Cerebellar nuclear complex (tissue), 1 donor: ENCODE measurements at places on chromosomes 2 and 18.

DNA sequence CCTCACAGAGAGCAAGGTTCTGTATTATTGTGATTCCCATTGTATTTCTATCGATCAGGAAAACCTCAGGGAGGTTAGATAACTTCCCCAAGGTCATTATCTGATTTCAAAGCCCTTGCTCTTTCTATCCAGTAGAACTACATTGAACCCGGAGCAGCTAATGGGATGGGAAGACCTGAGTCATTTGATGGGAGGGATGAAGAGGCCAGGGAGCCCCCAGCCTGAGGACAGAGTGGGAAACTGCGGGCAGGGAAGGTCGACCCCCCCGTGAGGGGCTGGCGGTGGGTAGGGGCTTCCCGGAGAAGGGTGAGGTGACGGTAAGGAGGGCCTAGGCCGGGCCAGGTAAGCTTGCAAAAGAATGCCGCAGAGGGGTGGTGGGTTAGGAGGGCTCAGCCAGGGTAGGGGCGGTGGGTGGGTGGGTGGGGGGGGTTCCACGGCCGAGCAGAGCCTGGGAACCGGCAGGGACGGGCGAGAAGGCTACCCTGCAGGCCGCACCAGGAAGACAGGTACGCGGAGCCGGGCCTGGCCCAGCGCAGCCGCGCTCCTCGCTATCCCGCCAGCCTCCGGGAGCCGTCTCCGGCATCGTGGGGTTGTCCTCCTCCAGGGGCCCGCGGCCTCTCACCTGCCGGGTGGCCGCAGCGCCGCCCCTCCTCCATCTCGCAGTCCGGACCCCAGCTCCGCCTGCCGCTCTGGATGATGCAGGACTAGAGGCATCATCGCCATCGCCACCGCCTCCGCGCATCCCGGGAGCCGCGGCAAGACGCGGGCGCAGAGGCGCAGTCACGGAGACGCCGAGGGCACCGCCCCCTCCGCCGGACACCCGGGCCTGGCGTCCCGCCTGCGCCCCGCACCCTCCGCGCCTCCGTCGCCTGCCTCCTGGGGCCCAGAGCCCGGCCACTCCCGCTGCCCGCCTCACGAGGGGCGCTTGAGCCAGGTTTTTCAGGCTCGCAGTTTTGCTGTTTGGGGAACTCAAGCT lies at the start of gene GPR75:
TSS of gene GPR75 (minus strand) at position 762 of the 976 bp plus-strand sequence. CDS start 5,211 bp downstream, outside the sequence.
- no peak for DNase-seq

DNA sequence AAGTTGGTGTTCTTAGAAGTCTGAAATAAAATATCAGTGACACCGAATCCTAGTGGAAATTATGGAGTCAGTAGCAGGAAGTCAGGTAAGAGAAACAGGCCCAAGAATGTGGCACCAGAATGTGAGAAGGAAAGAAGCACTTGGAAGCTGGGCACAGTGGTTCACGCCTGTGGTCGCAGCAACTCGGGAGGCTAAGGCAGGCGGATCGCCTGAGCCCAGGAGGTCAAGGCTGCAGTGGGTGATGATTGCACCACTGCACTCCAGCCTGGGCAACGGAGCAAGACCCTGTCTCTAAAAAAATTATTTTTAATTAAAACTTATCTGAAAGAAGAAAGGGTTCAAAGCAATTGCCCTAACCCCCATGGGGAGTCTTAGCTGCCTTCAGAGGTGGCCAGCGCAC lies 268.3 kb upstream of the SALL3 start:
- no peak for DNase-seq

- no peak for DNase-seq
These were observed 48.1 kb upstream of the RAPH1 start for GRCh38 chr2:203583084-203583695.

GRCh38 chr18:74796841-74797576 lies 199.3 kb downstream of the ZNF407 start:
- no peak for DNase-seq

DNA sequence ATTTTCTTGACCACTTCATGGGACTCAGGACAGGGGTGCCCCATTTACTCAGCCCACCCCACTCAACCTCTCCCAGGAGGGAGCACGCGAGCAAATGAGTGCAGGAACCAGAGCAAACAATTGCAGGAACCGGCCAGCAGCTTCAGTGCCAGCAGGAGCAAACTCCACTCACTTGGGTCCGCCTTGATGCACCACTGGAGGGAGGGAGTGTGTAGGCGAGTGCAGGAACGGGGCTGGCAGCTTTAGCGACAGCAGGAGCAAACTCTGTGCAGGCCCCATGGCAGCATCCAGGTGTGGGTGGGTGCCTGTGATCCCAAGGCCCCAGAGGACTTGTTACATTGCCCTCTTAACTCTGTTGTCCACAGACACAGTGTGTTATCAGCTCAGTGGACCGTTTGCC lies 1667.3 kb upstream of the CELF4 start:
- no peak for DNase-seq

- no peak for DNase-seq
These were observed 31.0 kb downstream of the VAPA start for GRCh38 chr18:9944805-9945204.

- no peak for DNase-seq
These were observed 604.2 kb downstream of the XIRP2 start for GRCh38 chr2:167492486-167492885.

DNA sequence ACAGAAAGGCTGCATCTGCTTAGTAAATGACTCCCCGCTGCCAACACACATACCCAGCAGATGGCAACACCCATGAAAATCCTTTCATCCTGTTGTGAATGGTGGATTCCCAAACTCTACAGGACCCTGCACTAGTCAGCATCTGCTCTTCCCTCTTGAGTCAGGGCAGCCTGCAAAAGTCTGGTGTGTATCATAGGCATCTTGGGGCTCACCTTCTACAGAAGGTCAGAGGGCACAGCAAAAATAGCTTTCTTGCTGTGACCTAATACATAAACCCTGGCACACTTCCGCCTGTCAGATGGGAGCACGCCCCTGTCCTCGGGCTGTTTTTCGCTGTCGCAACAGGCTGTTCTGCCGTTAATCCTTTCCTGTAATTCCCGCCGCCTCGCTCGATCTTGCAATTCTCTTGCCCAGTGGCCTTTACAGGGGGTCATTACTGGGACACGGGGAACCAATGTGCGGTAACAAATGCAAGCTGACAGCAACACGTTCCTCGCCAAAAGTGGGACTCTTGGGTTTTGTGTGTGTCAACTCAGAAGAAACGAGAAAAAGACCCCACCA lies 19.9 kb upstream of the SCYGR1 start:
- no peak for DNase-seq

GRCh38 chr2:85188852-85189251 lies 55.7 kb downstream of the TCF7L1 start:
- DNase-seq: no peak

DNA sequence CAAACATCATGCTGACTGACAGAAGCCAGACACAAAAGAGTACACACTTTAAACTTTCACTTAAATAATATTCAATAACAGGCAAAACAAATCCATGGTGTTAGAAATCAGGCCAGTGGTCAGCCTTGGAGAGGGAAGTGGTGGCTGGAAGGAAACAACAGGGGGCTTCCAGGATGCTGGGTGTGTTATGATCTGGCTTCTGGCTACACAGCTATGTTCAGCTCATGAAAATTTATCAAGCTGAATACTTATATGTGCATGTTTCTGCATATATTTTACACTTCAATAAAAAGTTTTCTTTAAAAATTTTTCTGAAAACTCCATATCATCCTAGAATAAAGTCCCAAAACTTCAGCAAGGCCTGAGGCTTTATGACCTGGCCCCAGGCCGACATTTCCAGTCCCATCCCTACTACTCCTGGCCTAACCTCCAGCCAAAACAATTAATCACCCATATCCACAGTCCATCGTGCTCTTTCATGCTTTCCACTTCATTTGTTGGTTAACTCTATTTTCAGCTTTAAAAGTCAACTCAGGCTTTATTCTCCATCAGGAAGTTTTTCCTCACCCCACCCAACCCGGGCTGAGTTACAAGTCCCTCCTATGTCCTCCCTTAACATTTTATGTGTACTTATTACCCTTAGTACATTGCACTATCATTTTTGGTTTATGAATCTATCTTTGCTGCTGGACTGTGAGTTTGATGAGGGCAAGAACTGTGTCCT lies 27.9 kb upstream of the SPTBN1 start:
- DNase-seq: no peak

DNA sequence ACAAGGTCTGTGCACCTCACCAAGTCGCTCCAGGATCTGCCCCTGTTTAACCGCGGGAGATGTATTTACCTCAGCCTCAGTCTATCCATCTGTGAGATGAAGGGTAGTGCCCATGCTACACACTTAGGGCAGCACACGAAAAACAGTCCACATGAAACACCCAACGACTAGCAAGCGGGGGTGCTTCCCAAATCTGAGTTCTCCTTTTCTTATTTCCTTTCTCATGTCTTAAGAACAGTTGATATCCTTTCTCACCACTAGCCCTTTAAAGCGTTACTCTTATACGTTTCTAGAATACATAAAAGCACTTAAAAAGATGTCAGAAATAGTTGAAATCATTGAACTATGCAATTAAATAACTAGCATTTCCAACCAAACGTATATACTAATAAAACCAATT lies 207.3 kb upstream of the PXDN start:
- DNase-seq: no peak

- no peak for DNase-seq
These were observed 354.3 kb upstream of the ID2 start for GRCh38 chr2:8327371-8328100.

DNA sequence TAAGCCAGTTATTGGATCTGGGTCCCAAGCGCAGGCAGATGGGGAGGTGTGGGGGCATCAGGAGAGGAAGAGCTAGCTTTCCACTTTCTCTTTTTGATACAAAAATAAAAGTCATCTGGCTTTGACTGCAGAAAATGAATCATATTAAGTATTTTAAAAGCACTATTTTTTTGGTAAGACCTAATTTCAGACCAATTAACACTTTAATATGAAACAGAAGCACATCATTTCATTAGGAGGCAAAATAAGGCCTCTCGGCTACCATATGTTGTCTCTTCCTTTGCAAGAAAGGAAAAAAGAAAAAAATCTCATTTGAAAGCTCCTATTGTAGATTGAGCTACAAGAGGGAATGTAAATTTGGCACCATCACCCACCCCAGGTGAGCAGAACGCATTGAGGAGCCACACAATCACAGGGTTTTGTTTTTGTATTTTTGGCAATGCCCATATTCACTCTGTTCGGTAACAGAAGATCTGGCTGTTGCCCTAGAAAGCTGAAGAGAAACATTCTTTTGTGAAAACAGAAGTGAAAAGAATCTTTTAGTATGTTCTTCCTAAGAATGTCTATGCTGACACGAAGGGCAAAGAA lies 390.7 kb upstream of the ETAA1 start:
- no peak for DNase-seq

DNA sequence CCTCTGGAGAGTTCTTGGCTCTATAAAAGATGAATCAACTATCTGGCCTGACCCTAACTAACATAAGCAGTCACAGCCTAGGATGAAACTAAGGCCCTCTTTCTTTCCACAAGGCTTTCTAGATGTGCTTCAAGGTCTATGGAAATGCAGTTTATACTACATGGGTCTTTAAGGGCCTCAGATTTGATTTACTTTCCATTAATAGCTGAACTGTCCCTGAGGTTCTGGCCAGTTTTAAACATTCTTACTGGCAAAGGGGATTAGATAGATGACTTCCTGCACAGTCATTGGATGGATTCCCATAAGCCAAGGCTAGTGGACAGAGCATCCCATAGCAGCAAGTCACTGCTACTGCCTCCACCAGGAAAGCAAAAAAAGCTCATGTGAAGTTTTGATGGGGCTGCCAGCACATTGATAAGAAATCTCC lies 38.1 kb upstream of the LCLAT1 start:
- no peak for DNase-seq

- no peak for DNase-seq
These were observed 191.9 kb downstream of the ARL4C start for GRCh38 chr2:234304950-234305349.

GRCh38 chr2:127577973-127578372 lies 42.5 kb downstream of the MYO7B start:
- no peak for DNase-seq

DNA sequence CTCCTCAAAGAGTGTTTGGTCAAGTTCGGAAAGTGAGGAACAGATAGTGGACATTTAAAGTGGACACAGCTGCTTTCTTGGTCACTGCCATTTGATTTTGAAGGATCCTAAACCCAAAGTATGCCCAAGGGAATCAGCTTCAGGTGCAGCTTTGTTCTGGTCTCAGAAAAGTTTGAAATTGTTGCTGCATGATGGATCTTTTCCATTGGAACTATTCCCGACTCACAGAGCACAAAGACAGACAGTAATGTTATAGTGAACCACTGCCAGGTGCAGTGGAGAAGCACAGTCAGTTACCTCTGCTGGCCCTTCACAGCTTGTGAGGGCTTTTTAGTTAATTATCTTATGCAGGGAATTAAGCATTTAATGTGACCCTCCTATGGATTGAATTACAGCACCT lies 301.7 kb downstream of the PHLPP1 start:
- DNase-seq: no peak

- no peak for DNase-seq
These were observed 15.7 kb upstream of the GPR17 start for GRCh38 chr2:127630096-127630863.

GRCh38 chr2:455015-455705 lies 167.3 kb upstream of the ALKAL2 start:
- no peak for DNase-seq

- no peak for DNase-seq
These were observed 36.1 kb downstream of the DHRS9 start for GRCh38 chr2:169105476-169105875.

- DNase-seq: no peak
These were observed 326.3 kb upstream of the MYT1L start for GRCh38 chr2:2657121-2657962.

- no peak for DNase-seq
These were observed 27.8 kb upstream of the COL6A3 start for GRCh38 chr2:237441605-237442274.

GRCh38 chr2:78676921-78677696 lies 348.4 kb upstream of the REG3G start:
- no peak for DNase-seq

- no peak for DNase-seq
These were observed 66.5 kb downstream of the GLS start for GRCh38 chr2:190947141-190947540.

GRCh38 chr2:189614585-189614984 lies 34.0 kb upstream of the SLC40A1 start:
- no peak for DNase-seq

- no peak for DNase-seq
These were observed 187.8 kb upstream of the RAB6C start for GRCh38 chr2:129791712-129792111.

DNA sequence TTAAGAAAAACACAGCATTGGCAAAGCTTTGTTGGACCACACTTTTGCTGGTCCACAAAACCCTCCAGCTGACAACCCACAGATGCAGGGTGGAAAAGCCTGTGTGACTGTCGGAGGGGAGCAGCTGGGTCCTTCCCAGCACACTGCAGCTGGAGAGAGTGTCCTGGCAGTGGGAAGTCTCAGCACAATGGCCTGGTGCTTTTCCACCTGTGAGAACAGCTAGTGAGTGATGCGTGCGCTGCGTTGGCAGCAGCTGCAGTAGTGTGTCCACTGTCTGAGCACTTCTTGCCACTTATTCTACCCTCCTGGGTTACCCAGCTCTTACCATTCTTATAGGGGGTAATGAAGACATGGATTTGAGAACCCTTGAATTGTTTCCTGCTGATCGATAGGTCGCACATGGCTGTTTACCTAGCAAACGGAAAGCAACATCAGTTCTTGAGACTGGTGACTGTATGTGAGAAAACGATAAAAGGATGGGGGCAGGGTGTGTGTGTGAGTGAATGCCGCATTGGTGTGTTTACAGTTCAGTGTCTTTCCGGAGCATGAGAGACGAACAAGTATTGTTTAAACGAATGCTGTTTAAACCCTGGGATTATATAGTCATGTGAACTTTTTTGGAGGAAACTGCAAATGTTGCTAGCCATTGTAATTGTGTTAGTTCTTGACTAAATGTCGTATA lies 69.7 kb downstream of the LYPD6 start:
- no peak for DNase-seq

- no peak for DNase-seq
These were observed 910.4 kb upstream of the GYPC start for GRCh38 chr2:125745514-125745913.
